Stimulated activated CD4-positive, alpha-beta T cell treated with anti-CD3 and anti-CD28 coated beads, TNF-alpha, amount 100 ng/mL, for 48 hours (primary cell): ENCODE measurements at places on chromosomes 12 and 14.

DNA sequence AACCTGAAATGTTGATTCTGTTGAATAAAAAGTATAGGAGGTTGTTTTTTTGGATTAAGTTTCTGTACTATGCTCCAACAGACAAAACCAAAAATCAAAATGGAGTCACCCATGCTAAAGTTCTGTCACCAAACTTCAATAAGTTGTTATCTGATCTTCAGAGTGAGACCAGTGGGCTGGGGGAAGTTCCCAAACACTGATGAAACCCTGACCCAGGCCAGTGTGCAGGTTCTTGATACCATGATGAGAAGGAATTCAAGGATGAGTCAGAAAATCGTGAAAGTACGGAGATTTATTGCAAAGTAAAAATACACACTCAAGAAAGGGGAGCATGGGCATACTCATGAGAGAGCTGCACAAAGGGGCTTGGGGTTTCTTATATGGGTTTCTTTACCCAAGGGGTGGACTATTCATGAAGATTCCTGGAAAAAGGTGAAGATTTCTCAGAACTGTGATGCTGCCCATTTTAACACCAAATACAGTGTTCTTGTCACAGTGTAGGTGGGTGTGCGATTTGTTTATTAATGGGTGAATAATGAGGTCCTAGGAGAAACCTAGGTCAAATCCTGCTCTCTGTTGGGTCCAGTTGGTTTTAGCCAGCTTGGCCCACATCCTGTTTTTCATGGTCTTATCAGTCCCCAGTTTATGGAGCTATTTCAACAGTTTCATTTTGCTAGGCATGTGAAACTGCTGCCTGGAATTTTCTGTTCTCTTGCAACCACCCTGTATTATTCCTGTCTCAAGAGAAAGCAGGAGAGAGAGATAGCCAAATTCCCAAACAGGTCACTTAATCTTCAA, 27.5 kb upstream of the DENND5B start:
- no peak for DNase-seq

GRCh38 chr12:113200021-113200797, 14.7 kb downstream of the RITA1 start:
- DNase-seq = no peak

DNA sequence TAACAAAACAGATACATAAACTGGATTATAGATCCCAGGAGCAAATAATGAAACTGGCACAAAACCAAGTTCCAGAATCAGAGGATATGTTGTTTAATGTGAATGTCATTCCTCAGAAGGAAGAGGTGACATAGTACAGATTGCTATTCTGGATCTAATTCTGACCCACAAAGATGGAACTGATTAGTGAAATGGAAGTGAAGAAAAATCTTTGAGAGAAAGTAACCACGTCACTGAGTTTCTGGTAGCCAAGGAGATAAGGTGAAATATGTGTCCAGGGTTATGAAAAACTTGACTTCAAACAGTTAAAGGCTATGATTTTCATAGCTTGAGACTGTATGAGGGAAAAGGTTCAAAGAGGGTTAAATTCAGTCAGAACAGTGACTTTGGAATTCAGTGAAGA, 8.3 kb downstream of the OR10AD1 start:
- no peak for DNase-seq

DNA sequence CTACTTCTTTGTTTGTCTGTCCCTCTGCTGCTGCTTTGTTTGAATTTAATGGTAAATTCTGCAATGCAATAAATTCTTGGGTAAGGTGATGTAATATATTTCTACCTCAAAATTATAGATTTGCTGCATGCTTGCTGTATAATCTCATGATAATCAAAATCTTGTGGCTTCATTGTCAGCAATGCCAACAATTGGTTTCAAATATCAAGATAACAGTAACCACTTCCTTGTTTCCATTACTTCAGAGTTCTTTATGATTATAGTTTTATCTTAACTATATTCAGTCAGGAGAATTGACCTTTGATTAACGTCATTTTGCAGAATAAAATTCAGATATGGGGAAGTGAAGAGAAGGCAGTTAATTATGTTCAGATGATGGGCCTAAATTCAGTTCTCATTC, 30.2 kb upstream of the RNU6-8 start:
- no peak for DNase-seq

DNA sequence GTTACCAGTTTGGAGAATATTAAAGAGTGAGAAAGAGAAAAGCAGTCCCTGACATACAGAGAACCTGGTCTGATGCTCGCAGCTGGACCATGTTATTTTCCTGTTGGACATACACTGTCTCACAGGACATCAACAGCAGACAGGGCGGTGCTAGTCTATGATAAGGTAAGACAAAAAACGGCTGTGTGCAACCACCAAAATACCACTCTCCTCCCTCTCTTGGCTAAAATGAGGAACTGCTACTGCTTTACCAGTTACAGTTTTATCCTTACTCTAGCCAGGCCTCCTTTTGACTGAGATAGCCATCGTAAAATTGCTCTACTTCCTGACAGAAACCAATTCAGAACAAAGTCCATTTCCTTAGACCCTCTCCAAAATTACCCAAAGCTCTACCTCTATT, 47.0 kb upstream of the ERGIC2 start:
- DNase-seq = no peak

DNA sequence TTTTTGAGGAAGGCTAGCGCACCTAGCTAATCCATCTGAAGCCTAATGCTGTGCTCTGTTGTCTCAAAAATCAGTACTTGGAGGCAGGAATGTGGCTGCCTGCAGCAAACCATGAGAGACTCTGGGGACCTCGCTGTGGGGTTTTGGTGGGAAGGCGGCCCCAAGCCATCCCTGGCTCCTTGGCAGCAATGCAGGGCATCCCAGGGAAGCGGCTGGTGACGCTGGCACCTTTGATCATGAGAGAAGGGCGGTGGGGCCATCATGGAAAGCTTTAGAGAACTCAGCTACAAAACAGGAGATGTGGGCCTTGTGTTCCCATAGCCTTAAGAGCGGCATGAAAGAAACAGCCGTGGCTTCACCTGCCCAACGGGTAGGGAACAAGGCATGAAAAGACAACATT, 101.1 kb upstream of the SFSWAP start:
- DNase-seq = no peak

GRCh38 chr12:111556676-111557075, 42.4 kb downstream of the ATXN2 start:
- DNase-seq = no peak

DNA sequence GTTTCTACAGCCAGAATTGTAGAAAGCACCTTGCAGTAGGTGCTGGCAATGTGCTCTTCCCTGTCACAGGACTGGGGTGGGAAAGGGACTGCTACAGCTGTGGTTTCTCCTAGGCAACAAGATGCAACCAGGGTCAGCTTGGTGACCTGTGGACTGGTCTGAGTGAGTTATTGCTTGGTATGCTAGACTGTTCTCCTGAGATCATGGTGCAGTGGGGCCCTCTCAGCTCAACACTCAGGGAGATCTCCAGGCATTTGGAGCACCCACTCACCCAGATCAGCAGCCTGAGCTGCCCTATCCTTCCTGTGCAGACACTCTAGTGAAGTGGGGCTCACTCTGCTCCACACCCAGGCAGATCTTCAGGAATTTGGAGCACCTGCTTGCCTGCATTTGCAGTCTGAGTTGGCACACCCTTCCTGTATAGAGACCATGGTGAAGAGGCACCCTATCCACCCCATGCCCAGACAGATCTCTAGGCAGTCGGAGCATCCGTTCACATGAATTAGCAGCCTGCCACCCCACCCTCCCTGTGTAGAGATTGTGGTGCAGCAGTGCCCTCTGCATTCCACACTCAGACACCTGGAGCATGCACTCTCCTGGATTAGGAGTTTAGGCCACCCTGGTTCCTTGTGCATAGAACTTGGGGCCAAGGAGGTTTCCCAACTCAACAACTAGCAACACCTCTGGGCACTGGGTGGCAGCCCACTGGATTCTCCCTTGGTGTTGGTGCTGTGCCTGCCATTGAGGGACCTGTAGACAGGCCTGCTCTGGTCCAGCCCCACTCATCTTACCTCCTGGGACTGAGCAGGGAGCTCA, 3.8 kb upstream of the FAM186B start:
- DNase-seq = no peak
